ENCODE measurements at places on chromosomes 12 and 14. TPM values are rescaled to one million over a fixed set of nuclear protein-coding genes. Genes with fewer than 3 reads are reported as not detected.

GRCh38 chr12:38776647-38777046 is 128.7 kb downstream of the CPNE8 start:
- no peak for DNase-seq

DNA sequence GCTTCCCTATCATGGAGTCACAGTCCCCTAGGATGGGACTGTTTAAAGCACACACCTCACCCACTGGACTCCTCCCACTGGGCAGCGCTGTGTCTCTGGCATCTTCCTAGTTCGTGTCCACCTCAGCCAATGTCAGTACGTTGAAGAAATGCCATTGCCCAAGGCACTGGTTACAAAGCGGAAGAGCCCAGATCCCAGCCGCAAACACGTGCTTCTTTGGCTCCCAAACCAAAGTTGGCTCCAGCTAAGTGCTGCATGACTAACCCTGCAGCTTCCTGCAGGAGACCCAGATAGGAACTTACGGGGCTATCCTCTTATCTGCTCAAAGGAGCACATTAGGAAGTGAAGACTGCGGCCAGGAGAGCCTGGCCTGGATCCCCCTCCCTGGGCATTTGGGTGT is 9.3 kb downstream of the SYNE3 start:
- DNase-seq = peak; percentile 92

- peak; percentile 55 for DNase-seq
Measured at GRCh38 chr14:99737451-99737951, 53.4 kb downstream of the CYP46A1 start.

- no peak for DNase-seq
Measured at GRCh38 chr14:57848786-57849185, 17.1 kb downstream of the SLC35F4 start.

DNA sequence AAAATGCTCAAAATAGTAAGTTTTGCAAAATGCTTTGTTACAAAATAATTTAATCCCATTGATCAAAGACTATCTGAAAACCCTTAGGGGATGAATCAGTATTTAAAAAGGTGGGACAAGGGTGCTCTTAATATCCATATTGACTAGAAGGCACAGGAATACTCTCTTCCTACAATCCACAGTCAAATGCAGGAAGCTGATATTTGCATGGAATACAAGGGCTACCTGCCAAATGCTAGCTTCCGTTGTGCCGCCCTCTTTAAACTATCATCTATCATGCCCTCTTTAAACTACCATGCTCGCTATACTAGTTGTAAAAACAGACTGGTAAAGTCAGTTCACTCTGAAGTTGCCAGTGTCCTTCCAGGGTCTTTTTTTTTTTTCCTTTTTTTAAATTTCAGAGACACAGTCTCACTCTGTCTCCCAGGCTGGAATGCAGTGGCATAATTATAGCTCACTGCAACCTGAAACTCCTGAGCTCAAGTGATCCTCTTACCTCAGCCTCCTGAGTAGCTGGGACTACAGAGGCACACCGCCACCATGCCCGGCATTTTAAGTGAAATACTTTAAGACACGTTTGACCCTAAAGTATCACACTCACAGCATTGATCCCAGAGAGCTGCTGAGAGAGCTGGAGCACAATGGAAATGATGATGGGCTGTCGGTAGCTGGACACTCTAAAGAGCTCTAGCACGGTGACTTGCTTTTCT is 6.7 kb downstream of the SLC2A3 start:
- DNase-seq = no peak

GRCh38 chr12:95988506-95989275 is 7.5 kb downstream of the HAL start:
- DNase-seq = no peak

DNA sequence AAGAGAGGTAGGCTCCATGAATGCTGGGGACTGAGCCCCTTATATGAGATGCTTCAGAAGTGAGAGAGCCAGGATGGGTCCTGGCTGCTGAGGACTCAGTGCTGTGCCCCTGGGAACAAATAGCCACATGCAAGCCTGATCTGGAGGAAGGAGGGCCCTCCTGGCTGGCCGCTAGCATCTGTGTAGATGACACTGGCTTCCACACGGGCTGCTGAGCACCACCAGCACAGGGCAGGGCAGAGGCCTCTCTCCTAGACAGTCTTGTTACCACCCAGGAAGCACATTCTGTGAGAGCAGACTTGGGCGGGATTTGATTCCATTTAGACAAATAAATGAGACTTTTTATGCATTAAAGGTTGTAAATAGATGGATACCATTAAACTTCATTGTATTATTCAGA is 48.0 kb downstream of the ZNF664 start:
- no peak for DNase-seq

DLGAP5 gene
- 58.4 TPM for total RNA-seq

CMA1 gene
- total RNA-seq = not detected

BCAT1 gene
- total RNA-seq = 15.8 TPM

SALL2 gene
- 4.0 TPM for total RNA-seq

- no peak for DNase-seq
Measured at GRCh38 chr12:121294151-121294889, 2.2 kb downstream of the CAMKK2 start.

DNA sequence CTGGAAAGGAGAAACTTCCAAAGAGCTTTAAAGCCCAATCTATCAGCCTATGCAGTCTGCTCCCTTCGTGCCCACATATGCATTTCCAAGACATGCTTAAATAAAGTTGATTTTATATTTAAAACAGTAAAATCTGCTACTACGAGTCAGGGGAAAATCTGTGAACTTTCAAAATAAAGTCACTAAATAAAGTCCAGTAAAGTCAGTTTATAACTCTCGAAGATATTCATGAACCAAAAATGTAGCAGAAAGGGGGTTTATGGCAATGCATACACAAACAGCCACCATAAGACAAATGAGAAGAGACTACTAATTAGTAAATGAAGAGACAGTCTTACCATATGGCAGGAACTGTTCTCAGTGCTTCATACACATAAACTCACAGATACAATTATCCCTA is 19.7 kb downstream of the AREL1 start:
- no peak for DNase-seq

MYO1H gene
- total RNA-seq = not detected

GRCh38 chr12:75766263-75767160 is 255.1 kb upstream of the KRR1 start:
- peak; percentile 80 for DNase-seq

OSGEP gene
- total RNA-seq = 33.2 TPM

DNA sequence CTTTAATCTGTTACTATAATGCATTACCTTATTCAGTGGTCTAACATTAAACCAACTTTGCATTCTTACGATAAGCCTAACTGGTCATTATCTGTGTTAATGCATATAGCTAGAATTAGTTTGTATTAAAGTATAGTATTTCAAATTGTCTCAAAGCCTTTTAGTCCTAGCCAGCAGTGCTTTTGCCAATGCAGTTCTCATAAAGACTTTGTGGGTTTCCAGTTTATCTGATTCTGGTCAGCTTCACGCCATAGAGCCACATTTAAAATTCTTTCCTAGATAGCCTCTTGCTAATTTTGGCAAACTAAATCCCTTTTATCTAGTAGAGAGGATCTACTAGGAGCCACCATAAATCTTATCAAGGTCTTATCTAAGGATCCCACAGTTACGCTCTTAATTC is 78.9 kb upstream of the VASH1 start:
- DNase-seq = no peak

DNA sequence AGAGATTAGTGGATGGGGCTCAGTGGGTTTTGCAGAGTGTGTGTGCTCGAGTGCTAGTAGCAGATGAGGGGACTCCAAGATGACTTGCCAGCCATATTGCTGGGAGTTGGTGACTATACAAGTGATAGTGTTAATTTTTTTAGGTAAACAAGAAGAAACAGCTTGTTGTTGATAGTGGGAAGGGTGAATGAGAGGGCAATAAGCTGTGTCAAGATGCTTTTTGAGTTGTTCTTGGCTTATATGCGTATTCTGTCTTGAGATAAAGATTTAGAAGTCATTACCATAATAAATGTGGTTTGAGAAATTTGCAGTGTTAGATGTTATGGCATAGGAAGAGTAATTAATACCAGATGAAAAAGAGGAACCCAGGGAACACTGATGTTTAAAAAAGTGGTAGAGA is 75.3 kb downstream of the RCOR1 start:
- no peak for DNase-seq

DNA sequence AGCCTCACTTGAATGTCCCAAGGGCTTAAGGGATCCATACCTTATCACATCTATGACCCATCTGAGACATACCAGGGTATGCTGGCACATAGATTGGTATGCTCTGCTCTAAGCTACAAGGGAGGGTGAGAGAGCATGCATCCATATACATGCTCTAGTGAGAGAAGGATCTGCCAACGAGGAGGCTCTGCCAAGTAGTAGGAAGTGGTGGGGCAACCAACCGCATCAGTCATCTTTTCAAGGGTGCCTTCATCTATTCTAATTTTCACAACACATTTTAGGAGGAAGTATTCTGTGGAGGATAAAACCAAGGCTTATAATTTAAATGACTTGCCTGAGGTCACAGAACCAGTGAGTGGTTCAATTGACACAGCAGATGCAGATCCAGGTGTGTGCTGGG is 6.6 kb upstream of the PPM1A start:
- no peak for DNase-seq

GRCh38 chr14:72243309-72244293 is 311.4 kb downstream of the RGS6 start:
- DNase-seq = no peak

GRCh38 chr14:103057028-103057371 is 349 bp downstream of the CDC42BPB start:
- no peak for DNase-seq

GLT8D2 gene
- 2.7 TPM for total RNA-seq

TAS2R9 gene
- total RNA-seq = not detected

GRCh38 chr12:77214136-77214535 is 148.8 kb upstream of the E2F7 start:
- peak; percentile 6 for DNase-seq

LRR1 gene
- 53.1 TPM for total RNA-seq

DNA sequence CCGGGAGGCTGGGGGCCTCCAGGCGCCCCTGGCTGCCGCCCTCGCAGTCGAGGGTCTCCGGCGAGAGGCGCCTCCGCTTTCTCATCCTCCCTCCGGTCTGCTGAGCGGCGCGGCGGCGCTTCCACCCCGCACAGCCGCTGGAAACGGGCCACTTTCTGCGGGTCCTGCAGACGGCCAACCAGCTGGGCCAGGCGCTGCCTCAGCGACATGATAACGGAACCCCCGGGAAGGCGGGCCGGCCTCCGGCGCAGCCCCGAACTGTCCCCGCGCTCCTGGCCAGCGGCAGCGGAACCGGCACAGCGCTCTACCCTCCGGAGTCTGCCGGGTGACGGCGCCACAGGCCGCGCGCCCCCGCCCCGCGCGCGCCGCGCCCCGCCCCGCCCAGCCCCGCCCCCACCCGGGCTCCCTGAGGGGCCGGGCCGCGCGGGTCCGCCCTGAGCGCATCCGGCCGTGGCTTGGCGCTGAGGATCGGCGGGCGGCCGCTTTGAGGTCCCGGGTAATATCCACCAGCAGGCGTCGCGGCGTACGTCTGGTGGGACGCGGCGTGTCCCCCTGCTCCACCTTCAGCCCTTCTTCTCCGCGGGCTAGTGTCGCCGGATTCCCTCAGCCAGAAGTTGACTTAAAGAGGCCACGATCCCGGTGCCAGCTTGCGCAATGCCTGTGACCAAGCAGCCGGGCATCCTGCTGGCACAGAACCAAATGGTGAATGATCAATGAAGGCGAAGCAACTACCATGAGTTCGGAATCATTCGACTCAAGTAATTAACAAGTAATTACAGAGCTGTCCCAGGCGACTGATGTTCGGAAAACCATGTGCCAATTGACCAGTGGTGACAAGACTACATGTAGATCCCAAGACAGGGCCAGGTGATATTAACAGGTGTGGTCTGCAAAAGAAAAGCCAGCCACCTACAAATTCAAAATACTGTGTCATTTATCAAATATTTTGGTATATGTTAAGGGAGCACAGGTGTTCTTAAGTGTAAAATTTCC is at the start of gene SGPP1:
Gene SGPP1, minus strand, starts transcription at position 330 of the 993 bp plus-strand sequence. Its CDS starts 121 bp downstream, at position 209.
- DNase-seq = peak; percentile 34

DNA sequence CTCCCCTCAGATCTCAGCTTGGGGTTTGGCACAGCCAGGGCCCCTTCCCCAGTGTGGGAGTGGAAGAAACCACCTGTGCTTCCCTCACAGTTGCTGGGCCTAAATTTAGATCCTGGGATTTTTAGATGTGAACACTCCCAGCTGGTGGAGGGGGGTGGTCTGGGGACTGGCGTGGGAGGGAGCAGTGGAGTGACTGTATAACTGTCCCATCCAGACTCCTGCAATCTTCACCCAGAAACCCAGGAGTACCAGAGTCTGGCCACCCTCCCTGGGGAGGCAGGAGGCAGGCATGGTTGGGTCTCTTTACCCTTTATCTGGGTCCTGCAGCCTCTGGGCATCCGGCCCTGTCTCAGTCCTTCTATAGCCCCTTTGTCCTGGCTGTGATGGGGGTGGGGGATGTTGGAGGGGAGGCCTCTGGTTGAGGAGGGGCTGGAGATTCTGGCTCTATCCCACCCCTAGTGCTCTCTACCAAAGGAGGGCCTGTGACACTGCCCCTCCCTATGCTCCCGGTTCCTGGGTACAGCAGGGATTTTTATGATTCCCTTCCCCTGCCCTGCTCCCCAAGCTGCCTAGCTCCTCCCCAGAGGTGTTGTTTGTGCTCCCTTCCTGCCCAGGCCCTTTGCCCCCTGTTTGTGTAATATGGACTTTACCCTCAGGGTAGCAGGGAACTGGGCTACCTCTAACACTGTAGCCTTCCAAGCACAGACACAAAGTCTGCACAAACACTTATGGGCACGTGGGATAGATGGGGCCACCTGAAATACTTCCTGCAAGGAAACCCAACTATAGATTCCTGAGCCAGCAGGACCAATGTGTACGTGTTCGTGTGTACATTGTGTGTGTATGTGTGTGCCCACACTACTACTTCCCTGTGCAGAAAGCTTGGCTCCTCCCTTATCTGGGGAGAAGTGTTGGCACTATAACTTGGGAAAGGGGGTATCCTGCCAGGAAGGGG is 1.7 kb downstream of the ERBB3 start:
- DNase-seq = no peak

DHRS1 gene
- 15.1 TPM for total RNA-seq

DNA sequence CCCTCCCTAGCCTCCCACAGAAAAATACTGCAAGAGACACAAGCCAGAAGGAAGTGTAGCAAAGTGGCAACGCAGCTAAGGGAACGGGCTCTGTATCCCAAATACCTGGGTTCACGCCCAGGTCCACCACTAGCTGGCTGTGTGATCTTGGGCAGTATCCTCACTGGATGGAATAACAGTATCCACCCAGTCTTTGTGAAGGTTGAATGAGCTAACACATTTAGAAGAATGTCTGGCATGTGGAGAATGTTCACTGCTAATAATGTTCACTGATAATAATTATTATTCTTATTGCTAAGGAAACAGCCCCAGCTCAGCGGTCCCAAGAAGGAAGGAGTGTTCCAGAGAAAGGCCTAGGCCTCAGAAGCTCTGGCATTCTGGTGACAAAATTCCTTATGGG is 70.9 kb downstream of the VWF start:
- DNase-seq = no peak

AVPR1A gene
- total RNA-seq = not detected

DNA sequence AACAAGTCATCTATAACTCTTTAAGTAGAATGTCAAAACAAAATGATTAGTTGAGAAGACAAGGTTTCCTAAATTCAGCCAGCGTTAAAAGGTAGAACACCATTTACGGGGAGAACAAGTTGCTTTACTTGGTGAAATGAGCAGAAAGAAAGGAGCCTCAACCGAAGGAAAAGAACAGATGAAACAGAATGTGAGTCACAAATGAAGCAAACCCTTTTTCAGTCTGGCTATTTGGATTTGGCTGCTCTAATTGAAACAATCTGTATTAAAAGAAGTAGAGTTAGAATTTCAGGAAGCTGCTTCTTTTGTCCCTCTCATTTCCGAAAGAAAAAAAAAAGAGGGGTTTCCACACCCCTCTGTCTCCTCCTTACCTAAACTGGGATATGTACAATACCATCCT is 34.6 kb downstream of the CEP128 start:
- DNase-seq = no peak
